ENCODE measurements at places on chromosomes 11 and 22.

DNA sequence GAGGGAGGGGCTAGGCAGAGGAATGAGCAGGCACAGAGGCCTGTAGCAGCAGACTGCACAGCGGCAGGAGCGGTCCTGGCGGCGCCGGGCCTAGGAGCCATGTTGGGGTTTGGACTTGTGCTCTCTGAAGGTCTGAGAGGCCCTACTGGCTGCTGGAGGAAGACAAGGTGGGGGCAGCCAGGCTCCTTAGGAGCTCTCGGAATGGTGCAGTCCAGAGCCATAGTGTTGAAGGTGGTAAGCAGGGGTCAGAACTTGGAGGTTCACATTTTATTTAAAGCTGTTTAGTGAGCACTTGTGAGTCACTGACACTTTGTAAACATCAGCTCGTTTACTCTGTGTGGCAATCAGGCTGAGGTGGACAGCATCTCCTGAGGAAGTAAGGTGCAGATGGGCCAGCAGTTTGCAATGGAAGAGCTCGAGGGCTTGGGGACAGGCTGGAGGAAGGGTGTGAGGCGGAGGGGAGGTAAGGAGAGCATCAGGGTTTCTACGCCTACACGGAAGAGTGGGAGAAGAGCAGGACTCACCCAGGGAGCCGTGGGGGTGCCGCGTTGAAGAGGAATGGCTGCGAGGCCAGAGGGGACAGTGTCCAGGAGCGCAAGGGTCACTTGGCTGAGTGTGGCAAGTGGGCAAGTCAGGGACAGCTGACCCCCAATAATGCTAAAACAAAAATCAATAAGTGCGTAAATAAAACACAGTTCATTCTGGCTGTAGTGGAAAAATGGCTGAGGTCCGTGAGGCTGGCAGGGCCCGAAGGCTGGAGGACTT is 10.0 kb upstream of the TMEM191C start:
- no peak for DNase-seq

- no peak for DNase-seq
Measured at GRCh38 chr11:87859636-87860035, 315.6 kb downstream of the RAB38 start.

GRCh38 chr11:130600616-130601015 is 152.2 kb downstream of the ADAMTS15 start:
- DNase-seq = no peak

GRCh38 chr22:50314081-50314454 is 6.6 kb upstream of the PLXNB2 start:
- DNase-seq = no peak

- DNase-seq = no peak
Measured at GRCh38 chr11:73403541-73403940, 27.3 kb downstream of the RELT start.

- peak; percentile 37 for DNase-seq
Measured at GRCh38 chr11:117842131-117842941, 17.8 kb upstream of the FXYD2 start.

GRCh38 chr11:128236506-128237498 is 350.6 kb downstream of the ETS1 start:
- DNase-seq = no peak

DNA sequence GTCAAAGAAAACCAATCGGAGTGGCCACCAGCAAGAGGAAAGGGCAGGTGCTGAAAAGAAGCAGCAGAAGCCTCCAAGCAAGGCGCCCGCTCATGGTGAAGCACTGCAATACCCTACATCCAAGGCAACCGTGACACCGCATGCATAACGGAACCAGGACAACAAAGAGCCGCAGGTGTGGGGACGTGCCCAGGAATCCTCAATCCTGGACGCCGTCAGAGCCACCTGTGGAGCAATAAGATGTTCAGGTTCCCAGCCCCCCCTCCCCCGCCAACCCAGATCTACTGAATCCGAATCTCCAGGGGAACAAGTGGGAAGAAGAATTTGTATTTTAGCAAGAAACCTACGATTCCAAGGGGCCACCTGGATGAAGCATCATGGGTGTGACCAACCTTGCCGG is 70.8 kb downstream of the SHANK2 start:
- no peak for DNase-seq

GRCh38 chr11:130064596-130064995 is 5.1 kb upstream of the APLP2 start:
- DNase-seq = no peak

- DNase-seq = peak; percentile 47
Measured at GRCh38 chr11:62149986-62150886, 26.4 kb downstream of the INCENP start.

- DNase-seq = no peak
Measured at GRCh38 chr11:2801711-2802388, 83.7 kb downstream of the CDKN1C start.

DNA sequence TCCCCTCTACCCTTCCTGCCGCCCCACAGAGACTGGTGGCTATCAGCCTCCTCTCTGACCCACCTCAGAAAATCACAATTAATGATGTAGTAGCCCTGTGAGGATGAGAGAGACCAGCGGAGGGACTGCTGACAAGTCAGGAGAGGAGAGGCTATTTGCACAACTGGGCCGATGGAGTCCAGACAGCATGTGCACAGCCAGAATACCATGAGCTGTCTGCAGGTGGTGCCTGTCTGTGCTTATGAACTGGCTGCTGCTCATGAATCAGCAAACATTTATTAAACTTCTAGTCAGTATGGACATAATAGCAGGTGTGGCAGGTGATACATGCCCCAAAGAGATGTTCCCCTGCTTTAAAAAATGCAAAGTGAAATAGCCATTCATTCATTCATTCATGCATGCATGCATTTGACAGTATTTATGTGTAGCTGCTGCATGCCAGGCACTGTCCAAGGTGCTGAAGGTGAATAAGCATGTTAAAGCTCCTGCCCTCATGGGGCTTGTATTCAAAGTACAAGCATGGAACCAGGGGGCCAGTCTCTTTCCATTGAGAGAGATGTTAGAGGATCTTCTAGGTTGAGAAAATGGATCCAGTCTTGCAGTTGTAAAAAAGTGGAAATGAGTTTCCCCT is 141.3 kb downstream of the GRIK4 start:
- no peak for DNase-seq

- DNase-seq = no peak
Measured at GRCh38 chr11:32012049-32012448, 78.8 kb upstream of the RCN1 start.

- no peak for DNase-seq
Measured at GRCh38 chr11:110331626-110332025, 35.2 kb upstream of the RDX start.

GRCh38 chr11:101706541-101706940 is 122.7 kb upstream of the TRPC6 start:
- no peak for DNase-seq

GRCh38 chr11:42462558-42463310 is 849.1 kb upstream of the API5 start:
- no peak for DNase-seq

DNA sequence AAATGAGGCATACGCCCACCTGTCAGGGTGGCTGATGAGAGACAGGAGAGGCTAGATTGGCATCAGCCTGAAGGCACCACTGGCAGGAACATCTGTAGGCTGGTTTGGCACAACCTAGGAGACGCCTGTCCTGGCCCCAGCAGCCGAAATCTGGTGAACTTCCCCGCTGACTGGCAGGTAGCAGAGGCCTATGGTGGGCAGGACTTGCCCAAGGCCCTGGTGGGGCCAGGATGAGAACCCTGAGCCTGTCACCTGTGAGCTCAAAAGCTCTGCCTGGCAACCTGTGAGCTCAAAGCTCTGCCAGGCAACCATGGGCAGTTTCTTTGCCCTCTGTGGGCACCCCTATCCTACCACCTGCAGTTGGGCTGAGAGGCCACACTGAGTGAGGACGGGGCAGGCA is 2.5 kb downstream of the DERL3 start:
- peak; percentile 54 for DNase-seq

DNA sequence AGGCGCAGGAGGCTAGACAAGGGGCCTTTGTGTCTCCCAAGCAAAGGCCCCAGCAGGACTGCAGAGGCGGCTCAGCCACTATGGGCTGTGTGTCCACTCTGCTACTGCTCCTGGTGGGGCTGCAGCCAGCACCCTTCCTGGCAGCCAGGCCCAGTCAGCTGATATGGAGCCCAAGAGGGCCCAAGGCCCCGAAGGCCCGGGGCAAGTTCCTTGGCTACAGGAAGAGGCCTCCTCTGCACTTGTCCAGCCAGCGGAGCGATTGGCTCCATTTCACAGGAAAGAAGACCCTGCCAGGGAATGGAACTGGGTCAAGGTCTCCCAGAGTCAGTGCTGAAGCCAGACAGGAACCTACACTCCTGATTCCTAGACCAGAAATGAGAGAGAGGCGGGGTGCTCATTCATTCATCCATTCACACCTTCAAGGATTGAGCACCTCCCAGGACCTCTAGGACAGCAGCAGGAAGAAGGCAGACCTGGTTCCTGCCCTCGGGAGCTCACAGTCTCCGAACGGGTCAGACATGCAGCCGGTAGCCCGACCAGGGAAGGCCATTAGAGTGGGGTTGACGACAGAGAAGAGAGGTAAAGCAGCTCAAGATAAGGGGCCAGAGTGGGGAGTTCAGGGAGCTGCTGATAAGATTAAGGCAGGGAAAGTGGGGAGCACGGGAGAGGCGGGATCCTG is 811 bp upstream of the P2RY2 start:
- peak; percentile 47 for DNase-seq

DNA sequence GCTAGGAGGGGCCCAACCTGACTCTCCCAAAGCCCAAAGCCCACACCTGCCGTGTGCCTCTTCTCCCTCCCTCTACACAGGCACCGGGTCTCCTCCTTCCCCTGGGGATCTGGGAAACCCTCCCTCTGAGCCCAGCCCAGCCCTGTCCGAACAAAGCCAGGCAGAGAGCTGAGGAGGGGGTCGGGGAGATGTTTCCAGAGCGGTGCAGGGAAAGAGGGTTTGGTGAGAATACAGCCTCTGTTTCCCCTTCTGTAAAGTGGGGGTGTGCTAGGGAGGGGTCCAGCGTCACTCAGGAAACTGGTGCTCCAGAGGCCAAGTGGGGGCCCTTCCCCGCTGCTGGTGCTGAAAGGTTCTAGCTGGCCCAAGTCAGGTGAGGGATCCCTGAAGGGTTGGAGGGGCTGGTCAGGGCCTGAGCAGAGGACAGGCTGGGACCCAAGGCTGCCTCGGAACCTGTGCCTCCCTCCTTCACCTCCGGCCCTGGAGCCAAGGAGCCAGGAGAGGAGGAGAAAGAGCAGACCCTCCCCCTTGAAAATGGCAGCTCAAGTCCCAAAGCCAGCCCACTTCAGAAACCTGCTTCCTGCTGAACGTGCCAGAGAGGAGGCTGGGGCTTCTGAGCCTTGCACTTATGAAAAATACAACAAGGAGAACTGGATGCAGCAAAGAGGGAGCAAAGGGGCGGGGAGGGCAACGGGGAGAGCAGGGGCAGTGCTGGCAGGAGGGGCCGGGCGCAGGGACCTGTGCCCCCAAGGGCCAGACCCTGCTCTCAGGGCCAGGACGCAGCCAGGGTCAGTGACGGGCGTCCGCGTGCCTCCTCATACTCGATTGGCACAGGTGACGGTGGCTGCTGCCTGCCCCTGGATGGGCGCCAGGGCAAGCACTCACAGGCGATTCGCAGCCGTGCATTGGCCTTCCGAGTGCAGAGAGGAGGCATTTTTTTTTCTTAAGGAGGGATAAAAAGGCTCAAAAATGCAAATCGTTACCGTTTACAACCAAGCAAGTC is 43.2 kb downstream of the MACROD1 start:
- DNase-seq = no peak

DNA sequence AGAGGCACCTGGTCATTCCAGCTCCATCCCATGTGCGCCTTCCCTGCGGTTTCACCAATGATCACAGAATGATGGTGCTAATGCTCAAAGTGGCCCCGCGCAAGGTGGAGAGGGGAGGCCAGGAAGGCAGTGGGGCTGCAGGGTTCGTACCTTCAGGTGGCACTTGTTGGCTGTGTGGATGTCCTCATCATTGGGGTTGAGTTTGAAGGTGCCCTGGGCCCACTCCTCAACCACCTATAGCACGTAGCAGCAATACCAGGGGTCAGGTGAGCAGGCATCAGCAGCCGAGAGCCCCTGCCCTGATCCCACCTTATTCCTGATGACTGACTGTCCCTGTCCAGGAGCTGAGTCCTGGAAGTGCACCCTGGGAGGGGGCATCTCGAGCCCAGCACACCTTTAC is 20.6 kb upstream of the DRICH1 start:
- no peak for DNase-seq

- peak; percentile 65 for DNase-seq
Measured at GRCh38 chr11:57566905-57567514, 462 bp downstream of the UBE2L6 start.

All from activated naive CD4-positive, alpha-beta T cell treated with anti-CD3 and anti-CD28 coated beads, Interleukin-2, amount 50 U/mL, for 72 hours (primary cell).